ENCODE measurements at places on chromosomes 2 and 18.

- no peak for DNase-seq
Observed at GRCh38 chr2:99960291-99960690, 182.1 kb downstream of the AFF3 start.

GRCh38 chr18:58213440-58213839 is 169.4 kb downstream of the NEDD4L start:
- DNase-seq, result no peak

GRCh38 chr2:39991298-39991697 is 212.2 kb upstream of the THUMPD2 start:
- no peak for DNase-seq

GRCh38 chr2:154455866-154456265 is 242.6 kb upstream of the KCNJ3 start:
- no peak for DNase-seq

DNA sequence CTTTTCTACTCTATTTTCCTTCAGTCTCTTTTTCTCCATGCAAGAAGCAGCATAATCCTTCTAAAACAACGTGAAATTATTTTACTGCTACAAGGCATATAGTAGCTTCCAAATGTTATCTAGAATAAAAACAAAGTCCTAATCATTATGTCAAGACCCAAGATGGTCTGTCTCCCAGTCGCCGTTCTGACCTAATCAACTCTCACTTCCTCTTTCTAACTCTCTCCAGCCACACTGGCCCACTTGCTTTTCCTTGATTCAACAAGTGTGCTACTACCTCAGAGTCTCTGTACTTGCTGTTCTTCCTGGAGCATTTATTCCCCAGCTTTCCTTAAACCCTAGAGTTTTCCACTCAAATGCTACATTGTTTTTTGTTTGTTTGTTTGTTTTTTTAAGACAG is 1491.2 kb downstream of the LRP1B start:
- DNase-seq, result no peak

DNA sequence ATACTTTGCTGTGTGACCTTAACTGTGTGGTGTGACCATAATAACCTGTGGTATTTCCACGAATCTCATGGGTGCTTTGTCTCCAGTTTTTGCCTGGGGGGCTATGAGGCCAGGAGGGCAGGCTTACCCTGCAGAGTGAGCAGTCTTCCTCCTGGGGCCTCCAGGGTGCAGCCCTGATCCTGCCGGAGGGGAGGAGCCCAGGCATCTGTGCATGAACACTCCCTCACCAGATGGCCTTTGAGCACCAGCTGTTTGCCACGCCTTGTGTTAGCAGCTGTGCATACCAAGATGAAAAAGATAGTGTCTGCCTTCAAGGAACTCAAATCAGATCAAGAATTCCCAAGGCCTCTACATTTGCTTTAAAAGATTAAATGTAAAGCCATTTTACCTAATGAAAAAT is 75.0 kb upstream of the RBM44 start:
- DNase-seq, result peak; percentile 72

DNA sequence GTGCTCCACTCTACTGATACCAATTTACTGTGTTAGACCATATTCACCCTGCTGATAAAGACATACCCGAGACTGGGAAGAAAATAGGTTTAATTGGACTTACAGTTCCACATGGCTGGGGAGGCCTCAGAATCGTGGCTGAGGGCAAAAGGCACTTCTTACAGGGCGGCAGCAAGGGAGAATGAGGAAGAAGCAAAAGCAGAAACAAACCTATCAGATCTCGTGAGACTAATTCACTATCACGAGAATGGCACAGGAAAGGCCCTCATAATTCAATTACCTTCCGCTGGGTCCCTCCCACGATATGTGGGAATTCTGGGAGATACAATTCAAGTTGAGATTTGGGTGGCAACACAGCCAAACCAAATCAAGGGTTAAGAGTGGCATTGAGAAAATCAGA is 65.2 kb downstream of the LDLRAD4 start:
- no peak for DNase-seq

DNA sequence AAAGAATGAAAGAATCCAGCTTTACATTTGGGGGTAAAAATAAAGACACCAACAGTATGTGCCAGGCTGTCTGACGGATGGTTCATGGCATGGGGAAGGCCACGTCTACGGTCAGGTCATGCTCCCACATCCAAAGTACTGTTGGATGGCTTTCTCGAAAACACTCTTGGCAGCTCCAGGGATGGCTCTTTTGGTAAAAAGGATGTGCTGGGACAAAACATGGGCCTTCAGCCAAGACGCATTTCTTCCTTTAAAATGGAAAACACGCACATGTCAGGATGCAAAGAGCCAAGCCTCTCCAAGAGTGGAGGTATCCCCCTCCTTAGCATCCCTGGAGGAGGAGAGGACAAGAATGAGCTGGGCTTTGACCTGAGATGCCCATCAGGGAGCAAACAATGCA is 376.5 kb upstream of the KLHL29 start:
- DNase-seq, result no peak

- DNase-seq, result no peak
Observed at GRCh38 chr2:100265226-100265625, 57.1 kb downstream of the LONRF2 start.

DNA sequence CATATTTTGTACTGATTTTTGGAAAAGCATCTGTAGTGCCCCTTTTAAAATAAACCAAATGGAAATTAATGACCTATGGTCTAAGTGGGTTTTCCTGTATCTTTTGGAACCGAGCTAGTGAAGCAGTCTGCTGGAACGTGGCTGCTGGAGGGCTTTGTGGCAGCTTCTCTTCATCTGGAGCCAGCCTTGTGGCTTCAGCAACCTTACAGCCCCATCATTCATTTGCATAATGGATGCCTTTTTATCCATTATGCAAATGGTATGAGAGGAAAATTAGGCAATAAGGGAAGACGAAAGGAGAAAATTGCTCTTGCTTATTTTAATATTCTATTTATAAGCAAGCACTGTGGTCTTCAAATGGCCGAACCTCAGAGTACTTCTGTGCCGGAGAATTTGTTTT is 421.0 kb downstream of the PARD3B start:
- no peak for DNase-seq

DNA sequence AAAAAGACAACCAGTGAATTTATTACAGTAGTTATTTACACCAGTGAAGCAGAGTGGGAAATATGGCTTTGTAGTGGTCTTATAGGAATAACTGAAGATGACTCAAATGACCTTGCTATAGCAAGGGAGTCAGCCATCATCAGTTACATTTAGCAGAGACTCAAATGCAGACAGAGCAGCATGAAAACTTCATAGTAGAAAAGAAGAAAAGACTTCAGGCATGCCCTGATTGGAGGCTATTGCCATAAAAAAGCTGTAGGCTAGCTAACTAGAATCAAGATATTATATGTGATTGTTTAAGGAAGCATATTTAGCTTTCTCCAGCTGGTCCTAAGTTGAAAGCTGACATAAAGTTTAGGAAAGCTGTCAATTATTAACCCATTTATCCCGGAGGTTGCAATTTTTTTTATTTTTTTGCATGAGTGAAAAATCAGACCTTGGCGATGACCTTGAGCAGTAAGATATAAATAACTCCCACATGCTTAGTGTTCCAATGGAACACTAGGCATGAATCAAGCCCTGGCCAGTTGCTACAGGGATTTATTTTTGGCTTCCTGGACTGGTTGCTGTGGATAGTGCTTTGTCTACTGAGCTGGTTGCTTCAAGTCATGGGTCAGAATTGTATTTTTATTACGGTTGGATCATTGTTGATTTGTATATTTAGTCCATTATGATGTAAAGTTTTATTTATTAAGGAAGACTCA is 675.6 kb upstream of the VRK2 start:
- no peak for DNase-seq

DNA sequence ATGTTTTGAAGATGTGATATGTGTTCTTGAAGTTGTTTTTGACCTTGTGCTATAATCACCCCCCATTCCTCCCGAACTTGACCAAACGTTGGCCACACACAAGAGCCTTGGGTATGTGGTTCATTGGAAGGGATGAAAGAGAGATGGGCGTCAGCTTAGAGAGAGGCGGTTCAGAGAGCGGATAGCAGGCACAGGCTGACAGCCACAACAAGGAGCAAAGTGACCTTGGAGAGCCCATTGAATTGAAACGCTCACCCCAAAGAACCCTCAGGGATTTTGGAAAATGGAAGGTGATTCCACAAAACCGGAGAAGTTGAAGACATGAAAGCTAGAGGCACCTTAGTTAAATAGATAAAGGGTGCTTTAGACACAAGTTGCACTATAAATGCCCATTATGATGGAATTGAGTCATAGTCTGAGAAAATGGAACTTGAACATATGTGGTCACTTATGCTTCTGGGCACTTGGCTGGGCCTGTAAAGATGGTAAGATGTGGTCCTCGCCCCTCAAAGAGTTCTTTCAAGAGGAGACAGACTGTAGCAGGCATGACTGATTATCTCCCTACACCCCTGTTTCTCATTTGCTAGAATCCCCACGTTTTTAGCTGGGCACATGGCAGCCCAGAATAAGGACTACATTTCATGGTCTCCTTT is 188.5 kb upstream of the HAAO start:
- DNase-seq, result no peak

GRCh38 chr2:121248766-121249343 is 36.1 kb downstream of the TFCP2L1 start:
- no peak for DNase-seq

DNA sequence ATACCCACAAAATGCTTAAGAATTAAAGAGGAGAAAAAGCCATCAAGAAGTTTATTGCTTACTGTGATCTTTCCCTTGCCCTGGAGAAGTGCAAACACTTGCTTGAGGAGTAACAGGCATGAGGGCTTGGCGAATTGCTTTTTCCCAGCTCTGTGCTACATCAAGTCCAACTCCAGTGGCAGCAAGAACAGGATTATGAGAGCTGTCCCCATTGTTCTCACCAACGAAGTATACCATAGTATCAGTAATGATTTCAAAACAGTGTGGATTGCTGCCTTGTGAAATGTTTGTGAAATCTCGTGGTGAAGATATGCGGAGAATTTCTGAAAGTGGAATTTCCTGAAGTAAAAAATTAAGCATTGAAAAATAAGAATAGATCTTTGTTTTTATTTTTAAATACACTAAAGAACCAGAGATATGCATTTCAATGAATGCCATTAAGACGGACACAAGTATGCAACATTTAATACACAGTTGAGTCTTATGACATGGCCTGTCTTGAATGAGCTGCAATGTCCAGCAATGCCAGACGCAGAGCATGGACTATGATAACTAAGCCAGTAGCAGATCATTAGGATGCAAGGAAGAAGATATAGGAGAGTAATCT is 43.0 kb downstream of the NDUFAF7 start:
- no peak for DNase-seq

- DNase-seq, result no peak
Observed at GRCh38 chr2:55760125-55760524, 66.5 kb upstream of the PNPT1 start.

GRCh38 chr2:40751981-40752380 is 300.1 kb upstream of the SLC8A1 start:
- DNase-seq, result no peak

- no peak for DNase-seq
Observed at GRCh38 chr2:143574069-143574468, 444.9 kb downstream of the ARHGAP15 start.

GRCh38 chr2:12584338-12584737 is 132.4 kb upstream of the TRIB2 start:
- DNase-seq, result no peak

DNA sequence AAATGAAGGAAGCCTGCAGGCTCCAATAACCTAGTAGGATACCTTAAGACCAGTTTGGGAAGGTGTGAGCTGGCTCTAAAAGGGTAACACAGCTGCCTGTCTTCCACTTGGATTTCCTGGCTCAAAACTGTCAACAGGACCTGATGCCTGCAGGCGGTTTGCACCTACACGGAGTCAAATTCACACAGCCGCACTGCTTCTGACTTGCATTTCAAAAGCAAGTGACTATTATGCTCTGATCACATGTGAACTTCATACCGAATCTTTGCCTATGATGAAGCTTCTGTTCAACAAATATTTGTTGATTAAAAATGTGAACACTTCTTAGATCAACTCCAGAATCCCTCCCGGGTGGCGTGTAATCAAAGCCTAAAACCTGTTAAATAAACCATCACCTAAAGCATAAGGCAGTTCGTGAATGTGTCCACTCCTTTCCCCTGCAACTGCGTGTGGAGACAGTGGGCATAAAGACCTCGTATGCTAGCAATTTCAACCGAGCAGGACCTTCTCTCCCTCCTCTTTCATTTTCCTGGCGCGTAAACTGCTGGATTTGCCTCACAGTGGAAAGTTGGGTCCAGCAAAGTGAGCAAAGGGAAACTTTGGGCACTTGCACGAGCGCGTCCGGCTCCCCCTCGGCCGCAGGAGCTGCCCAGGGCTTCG is 784 bp downstream of the CRACDL start:
- DNase-seq, result no peak

GRCh38 chr2:161436411-161436810 is 20.3 kb downstream of the TBR1 start:
- DNase-seq, result no peak

GRCh38 chr2:166464187-166464586 is 29.9 kb downstream of the SCN7A start:
- no peak for DNase-seq

DNA sequence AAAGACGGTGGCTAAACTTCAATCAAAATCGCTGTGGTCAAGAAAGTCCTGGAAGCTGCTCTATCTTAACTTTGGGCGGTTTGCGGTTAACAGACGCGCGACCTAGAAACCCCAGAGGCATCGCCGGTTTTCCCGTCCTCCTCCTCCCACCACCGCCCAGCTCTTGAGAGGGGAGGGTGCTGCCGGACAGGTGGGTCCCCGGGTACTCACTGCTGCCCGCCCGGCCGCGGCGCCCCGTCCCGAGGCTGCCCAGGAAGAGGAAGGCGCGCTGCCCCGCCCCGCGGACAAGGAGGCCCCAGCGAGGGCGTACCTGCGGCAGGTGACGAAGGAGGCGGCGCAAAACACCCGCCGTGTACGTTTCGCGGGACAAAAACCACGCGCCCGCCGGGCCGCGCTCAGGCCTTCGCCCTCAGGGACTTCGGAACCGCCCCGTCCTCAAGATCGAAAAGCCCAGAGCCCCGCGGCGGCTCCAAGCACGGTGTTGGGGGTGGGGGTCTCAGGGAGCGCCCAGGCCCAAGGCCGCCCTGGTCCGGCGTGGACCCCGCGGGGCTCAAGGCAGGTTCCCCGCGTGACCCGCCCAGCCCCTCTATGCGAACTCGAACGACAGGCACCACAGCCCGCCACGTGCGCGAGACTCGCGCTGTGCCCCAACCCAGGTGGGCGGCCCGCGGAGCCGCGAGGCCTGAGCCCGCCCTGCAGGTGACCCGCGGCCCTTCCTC is at the start of gene SH3YL1:
Gene SH3YL1 (minus strand): TSS at position 259 of the 719 bp plus-strand sequence. CDS start 48 bp downstream, at position 211.
- peak; percentile 51 for DNase-seq

DNA sequence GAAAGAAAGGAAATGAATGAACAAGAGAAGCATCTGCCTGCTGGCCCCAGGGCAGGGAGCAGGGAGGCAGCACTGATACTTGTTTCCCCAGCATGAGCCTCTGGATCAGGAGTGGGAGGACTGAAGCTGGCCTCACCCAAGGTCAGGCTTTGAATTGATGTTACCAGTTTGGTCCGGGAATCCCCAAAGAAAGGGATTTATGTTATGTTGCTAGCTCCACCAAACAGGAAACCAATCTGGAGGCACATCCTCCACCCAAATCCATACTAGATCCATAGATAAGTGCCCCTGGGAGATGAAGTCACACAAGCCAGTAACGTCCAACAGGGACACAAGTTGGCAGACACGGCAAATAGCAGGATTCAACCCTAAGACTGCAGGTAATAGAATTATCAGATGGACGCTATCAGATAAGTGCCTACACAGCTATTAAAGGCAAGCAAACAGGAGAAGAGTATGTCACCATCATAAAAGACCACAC is 85.9 kb downstream of the MTCL1 start:
- DNase-seq, result no peak

- no peak for DNase-seq
Observed at GRCh38 chr18:13377496-13377895, 158.9 kb downstream of the LDLRAD4 start.

GRCh38 chr18:58140387-58141325 is 96.6 kb downstream of the NEDD4L start:
- no peak for DNase-seq

All from Right ventricle myocardium superior (tissue), 1 donor.